ENCODE measurements at places on chromosomes 7 and 10. TPM values are rescaled to one million over a fixed set of nuclear protein-coding genes. Genes with fewer than 3 reads are reported as not detected.

Gene GPR141
- total RNA-seq = not detected

Gene C10orf95
- total RNA-seq = 0.29 TPM

Gene DNAJC12
- total RNA-seq = 0.53 TPM

Gene ERVW-1
- not detected for total RNA-seq

Gene ABCF2
- total RNA-seq = 86.2 TPM

Gene RALA
- total RNA-seq = 154 TPM

Gene STEAP4
- under 0.01 TPM for total RNA-seq

Gene MAD1L1
- 45.5 TPM for total RNA-seq

Gene SYT15
- total RNA-seq = 0.13 TPM

Gene CYP2C8
- total RNA-seq = not detected

Gene ITIH5
- not detected for total RNA-seq

Gene BRAF
- 37.8 TPM for total RNA-seq

Gene ZNF467
- 4.5 TPM for total RNA-seq

Gene ADCYAP1R1
- 0.93 TPM for total RNA-seq

Gene MMRN2
- total RNA-seq = 261 TPM

Gene MYPN
- total RNA-seq = under 0.01 TPM

Gene WNT8B
- not detected for total RNA-seq

Gene SNX8
- 7.3 TPM for total RNA-seq

Gene GCC1
- total RNA-seq = 18.2 TPM

Gene CXCL12
- total RNA-seq = 1.2 TPM

Gene AGBL3
- 2.9 TPM for total RNA-seq

Gene AKR1D1
- total RNA-seq = not detected

Gene FAM180A
- not detected for total RNA-seq

Gene HIPK2
- 44.9 TPM for total RNA-seq

Gene HOXA13
- not detected for total RNA-seq

Gene ADAP1
- 0.22 TPM for total RNA-seq

Gene TNRC18
- total RNA-seq = 73.2 TPM

Gene ZNF786
- total RNA-seq = 6.3 TPM

Gene NPVF
- not detected for total RNA-seq

Gene GOLGA7B
- total RNA-seq = not detected

Gene ATOH7
- not detected for total RNA-seq

Gene NEUROG3
- not detected for total RNA-seq

Gene RASSF4
- 3.7 TPM for total RNA-seq

Gene TMEM120A
- 17.3 TPM for total RNA-seq

Gene CDHR3
- 4.7 TPM for total RNA-seq

Gene MSS51
- total RNA-seq = 2.0 TPM

Gene CALHM2
- 13.3 TPM for total RNA-seq

Gene FZD8
- total RNA-seq = 22.5 TPM

Gene AUTS2
- 0.07 TPM for total RNA-seq

Gene SNX10
- 0.80 TPM for total RNA-seq

Gene PTTG1IP2
- not detected for total RNA-seq

Gene GGCT
- 53.1 TPM for total RNA-seq

Gene BICC1
- 3.9 TPM for total RNA-seq

Gene TWIST1
- total RNA-seq = not detected

Gene CNPY1
- not detected for total RNA-seq

Gene DDC
- total RNA-seq = not detected

Gene MSMB
- not detected for total RNA-seq

Gene OPTN
- 69.3 TPM for total RNA-seq

Gene TMEM229A
- total RNA-seq = not detected

Gene GNGT1
- total RNA-seq = not detected

Gene RGR
- total RNA-seq = not detected
